ENCODE measurements at places on chromosomes 3 and 15.

DNA sequence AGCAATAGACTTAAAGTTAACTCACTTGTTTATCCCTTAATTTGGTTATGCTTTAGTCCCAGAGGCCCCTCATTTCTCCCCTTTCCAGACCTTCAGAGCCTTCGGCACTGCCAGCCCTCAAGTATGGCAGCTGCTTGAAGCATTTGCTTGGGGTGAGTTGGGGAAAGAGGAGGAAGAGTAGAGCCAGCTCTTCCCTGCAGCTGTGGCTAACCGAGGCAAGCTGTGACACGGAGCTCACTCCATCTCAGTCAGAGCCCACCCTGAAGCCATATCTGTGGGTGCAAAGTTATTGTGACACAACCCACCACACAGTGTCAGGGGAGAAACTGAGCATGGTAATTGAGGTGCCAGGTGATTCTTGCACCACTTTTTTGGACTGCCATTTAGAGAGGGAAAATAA, 66.1 kb downstream of the FILIP1L start:
- no peak for DNase-seq

DNA sequence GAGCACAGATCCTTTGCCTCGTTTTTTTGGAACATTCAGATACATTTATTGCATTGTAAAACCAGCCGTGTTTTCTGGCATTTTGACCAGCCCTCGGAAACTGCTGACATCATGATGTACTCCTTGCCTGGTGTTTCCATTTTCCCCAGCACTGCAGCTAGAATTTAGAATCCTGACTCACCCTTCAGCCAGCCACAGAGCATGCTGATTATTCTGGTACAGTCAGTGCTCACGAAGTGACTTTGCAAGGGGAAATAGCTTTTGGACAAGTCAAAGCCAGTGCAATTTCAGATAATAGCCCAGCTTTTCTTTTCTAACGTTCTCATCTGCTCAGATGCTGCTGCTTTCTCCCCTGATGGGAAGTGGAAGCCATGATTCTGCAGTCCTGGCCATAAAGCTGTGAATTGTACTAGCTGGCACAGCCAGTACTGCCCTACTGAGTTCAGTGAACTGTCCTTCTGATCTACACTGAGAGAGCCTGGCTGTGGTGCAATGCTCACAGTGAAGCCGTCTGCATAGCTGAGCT, 12.1 kb upstream of the CNBP start:
- DNase-seq, result peak; percentile 94

- no peak for DNase-seq
These were observed 2.5 kb upstream of the RFTN1 start for GRCh38 chr3:16515885-16516420.

- DNase-seq, result no peak
These were observed 177.8 kb downstream of the OTOL1 start for GRCh38 chr3:161674402-161674801.

DNA sequence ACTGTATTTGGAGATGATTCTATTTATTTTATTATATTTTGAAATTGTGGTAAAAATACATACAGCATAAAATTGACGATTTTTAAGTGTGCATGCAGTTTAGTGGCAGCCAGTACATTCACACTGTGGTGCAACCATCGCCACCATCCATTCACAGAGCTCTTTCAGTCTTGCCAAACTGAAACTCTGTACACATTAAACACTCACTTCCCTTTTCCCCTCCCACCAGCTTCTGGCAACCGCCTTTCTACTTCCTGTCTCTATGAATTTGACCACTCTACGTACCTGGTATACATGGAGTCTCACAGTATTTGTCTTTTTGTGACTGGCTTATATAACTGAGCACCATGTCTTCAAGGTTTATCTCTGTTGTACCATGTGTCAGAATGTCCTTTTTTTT, 303.3 kb upstream of the ATP10A start:
- DNase-seq, result no peak

DNA sequence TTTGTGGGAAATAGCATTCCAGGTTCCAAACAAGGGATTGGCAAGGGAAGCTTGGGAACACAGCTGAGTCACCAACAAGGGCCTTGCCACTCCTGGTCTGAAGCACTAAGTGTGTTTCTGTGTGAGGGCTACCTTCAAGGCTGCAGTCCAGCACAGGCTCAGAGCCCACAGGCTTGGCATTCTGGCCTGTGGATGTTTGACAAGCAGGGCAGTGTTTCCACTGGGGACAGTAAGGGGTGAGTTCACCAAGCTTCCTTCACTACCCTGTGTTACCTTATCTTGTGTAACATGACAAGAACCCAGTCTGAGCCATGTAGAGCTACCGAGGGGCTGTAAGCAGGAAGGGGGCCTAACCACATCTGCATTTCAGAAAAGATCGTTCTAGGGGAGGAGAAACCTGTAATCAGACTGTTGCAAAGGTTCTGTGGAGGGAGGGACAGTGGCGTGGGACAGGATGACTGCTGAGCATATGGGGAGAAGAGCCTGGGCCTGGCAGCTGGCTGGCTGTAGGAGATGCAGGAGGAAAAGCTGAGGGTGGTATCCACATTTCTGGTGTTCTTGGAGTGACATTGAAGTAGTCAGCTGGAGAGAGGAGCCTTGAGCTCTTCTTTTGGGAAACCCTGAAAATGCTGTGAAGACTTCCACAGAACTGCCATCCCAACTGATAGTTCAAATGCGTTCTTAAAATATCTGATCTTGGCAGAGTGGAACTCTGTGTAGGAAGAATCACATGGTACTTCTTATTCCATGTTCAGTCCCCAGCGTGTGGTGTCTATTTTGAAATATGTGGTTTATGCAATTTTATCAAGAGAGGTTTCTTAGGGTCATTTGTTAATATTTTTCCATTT, 61.3 kb downstream of the CTDSPL start:
- DNase-seq, result peak; percentile 49

DNA sequence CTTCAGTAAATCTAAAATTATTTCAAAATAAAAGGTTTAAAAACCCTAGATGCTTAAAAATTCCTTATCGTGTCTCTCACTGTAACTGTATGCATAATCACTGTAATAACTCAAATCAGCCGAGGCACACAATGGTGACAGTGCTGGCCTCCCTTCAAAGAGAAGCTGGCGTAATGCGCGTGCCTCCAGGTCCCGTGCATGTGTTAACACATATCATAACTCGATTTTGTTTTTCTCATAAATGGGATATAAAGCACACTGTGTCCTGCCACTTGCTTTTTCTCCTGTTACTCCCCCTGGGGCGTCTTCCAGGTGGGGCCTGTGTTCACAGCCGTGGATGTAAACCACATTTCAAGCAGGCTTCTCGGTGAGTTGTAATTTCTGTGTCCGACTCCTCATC, 56.0 kb downstream of the TPRA1 start:
- no peak for DNase-seq

- no peak for DNase-seq
These were observed 507 bp upstream of the VHL start for GRCh38 chr3:10140996-10141546.

- no peak for DNase-seq
These were observed 68.7 kb upstream of the ATP10A start for GRCh38 chr15:25931851-25932250.

GRCh38 chr3:98026425-98027084, 8.6 kb downstream of the GABRR3 start:
- DNase-seq, result no peak

GRCh38 chr15:85973584-85974347, 105.9 kb upstream of the AGBL1 start:
- DNase-seq, result no peak

DNA sequence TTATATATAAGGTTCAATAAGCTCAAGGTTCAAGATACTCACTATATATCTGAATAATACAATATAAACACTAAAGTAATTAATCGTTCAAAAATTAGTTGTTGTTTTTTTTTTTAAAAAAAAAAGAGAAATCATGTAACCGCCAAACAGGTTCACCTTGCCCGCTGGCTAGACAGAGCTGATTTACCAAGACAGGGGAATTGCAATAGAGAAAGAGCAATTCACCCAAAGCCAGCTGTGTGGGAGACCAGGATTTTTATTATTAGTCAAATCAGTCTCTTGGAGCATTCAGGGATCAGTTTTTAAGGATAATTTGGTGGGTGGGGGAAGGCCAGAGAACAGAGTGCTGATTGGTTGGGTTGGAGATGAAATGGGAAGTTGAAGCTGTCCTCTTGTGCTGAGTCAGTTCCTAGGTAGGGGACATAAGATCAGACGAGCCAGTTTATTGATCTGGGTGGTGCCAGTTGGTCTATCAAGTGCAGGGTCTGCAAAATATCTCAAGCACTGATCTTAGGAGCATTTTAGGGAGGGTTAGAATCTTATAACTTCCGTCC, 7.9 kb downstream of the HIGD1A start:
- DNase-seq, result no peak

DNA sequence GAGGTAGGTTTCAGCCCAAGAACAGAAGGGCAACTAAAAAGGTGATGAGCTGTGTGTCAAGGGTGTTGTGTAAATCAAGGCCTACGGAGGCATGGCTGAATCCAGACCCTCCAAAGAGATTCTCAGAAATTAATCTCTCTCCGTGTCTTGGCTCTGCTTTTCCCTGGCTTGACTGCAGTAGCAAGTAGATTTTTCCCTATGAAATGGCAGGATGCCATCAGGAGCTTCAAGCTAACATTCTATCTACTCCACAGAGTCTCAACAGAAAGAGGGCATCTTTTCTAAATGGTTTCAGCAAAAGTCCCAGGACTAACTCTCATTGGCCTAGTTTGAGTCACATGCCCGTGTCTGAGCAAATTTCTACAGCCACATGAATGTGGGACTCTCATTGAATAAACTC, 58.3 kb downstream of the LSM3 start:
- DNase-seq, result no peak

GRCh38 chr15:69595009-69595791, 142.6 kb downstream of the RPLP1 start:
- DNase-seq, result no peak

DNA sequence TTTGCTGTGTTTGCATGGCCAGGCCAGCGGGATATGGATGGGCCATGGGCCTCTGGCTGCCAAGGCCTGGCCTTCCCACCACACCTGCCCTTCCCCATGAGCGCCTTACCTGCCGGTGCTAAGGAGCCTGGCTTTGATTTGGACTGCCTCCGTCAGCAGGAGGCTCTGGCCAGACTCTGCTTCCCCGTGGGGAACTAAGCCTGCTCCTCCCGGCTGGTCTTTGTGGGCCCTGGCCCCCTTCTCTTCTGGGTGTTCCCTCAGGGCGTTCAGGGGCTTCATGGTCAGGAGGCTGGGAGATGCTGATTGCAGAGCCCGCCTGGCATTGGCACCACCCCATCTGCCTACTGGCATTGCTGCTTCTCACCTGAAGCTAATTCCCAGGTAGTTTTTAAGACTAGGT, 45.2 kb downstream of the SMAD6 start:
- DNase-seq, result no peak

DNA sequence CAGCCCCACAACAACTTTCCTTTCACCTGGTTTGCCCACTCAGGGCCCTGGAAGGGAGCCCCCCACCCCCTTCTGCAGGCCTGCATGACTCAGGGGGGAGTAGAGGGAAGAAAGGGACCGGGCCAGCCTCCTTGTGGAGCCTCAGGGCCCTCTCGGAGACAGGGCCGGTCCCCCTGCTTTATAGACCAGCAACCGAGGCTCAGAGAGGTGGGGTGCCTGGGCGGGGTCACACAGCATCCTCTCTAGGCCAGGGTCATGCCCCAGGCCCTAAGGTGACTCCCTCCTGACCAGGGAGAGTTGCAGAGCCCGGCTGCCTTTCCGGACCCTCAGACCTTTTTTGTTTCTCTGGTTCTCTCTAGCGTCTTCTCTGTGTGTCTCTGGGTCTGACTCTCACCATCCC, 211.3 kb downstream of the TBC1D2B start:
- no peak for DNase-seq

GRCh38 chr3:11606865-11607440, 36.8 kb downstream of the VGLL4 start:
- DNase-seq, result no peak

DNA sequence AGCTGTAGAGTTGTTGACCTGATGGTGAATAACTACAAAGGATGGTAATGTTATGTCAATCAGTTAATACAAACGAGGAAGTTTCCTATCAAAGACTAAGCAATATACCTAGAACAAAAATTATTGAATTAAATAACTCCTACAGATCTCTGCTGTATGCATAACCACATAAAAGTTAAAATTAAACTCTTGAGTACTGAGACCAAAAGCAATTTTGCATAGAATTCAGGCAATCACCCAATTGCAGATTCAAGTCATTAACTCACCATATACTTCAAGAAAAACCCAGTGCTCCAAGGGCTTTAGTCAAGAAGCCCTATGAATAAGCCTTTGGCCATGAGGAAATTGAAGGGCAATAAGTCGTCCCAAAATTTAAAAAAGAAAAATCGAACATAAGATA, 518.8 kb downstream of the MECOM start:
- DNase-seq, result no peak

- no peak for DNase-seq
These were observed 233.0 kb downstream of the EPHA3 start for GRCh38 chr3:89340408-89340807.

DNA sequence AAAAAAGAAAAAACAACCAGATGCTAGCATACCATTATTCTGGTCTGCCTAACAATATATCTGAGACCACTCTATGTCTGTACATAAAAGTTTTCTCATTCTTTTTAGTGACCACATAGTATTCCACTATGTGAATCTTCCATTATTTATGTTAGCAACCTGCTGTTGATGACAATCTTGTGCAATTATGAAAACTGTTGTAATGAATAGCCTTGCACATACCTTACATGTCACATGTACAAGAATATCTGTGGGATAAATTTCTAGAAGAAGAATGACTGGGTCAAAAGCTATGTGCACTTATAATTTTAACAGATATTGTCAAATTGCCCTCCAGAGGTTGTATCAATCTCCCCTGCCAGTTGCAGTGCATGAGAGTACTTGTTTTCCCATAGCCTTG, 62.5 kb downstream of the ARHGAP31 start:
- no peak for DNase-seq

DNA sequence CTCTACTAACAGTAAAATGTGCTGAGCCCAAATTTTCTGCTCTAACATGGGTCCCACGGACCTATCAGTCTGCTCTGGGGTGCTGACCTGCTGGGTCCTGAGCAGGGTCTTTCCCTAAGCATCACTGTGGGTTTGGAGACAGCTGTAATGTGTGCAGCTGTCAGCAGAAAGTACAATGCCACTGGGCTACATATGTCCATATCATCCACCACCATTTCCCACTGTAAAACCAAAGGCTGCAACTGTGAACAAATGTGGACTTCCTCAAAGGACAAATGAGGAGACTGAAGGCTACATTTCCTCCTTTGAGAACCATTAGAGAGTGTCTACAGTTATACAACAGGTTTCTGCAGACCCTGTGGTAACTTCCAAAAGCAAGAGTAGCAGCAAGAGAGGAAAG, 33.8 kb upstream of the IP6K2 start:
- DNase-seq, result no peak

- peak; percentile 32 for DNase-seq
These were observed 135.0 kb upstream of the COL8A1 start for GRCh38 chr3:99503350-99503749.

GRCh38 chr15:25501828-25502446, 63.1 kb upstream of the UBE3A start:
- peak; percentile 26 for DNase-seq

GRCh38 chr3:65836047-65836446, 202.7 kb downstream of the MAGI1 start:
- peak; percentile 47 for DNase-seq

DNA sequence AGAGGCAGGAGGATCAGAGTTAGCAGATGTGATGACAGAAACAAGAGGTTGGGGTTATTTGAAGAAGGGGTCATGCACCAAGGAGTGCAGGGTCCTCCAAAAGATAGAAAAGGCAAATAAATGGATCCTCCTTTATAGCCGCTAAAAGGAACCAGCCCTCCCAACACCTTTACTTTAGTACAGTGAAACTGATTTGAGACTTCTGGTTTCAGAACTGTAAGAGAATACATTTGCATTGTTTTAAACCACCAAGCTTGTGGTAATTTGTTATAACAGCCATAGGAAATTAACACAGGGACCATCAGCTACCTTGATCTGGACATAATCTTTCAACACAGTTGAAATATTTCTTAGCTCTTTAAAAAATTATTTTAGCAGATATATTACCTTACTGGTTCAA, 166.6 kb downstream of the TIGIT start:
- DNase-seq, result no peak
